ENCODE measurements at places on chromosomes 5 and 9. TPM values are rescaled to one million over a fixed set of nuclear protein-coding genes. Genes with fewer than 3 reads are reported as not detected.

DNA sequence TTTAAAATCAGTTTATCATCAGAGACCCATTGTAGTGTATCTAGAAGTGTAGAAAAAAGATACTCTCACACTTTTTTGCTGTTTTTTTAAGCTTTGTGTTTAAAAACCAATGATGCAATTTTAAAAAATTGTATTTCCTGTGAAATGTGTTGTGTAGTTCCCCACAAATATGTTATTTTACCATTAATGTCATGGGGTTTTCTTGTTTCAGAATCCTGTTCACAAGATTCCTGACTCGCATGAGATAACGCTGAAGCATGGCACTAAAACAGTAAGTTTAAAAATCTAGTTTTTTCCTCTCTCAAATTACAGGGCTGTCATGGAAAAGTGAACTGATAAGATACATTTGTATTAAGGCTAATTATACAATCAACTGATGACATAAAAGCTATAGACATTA lies 58.6 kb downstream of the WDR70 start:
- DNase-seq: no peak

DNA sequence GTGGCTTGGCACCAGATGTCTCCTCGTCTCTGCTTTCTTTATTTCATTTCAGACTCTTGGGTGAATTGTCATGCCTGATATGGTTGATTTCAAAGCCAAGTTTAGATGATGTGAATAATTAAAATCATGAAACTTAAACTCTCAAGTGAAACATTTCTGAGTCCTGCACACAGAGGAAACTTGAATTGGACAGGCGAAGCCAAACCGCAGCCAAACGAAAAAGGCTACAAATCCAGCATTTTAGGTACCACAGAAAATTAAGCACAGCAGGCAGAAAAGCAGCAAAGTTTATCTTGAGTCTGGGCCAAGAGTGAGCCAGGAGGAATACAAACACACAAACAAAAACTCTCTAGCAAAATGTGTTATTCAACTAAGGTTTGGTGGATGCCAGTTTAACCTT lies 659.8 kb upstream of the KLF4 start:
- DNase-seq: no peak

GRCh38 chr9:70255486-70255885 lies 3.3 kb upstream of the SMC5 start:
- DNase-seq: no peak

The ECM2 gene
- total RNA-seq: not detected

The FOXD1 gene
- total RNA-seq: 2.6 TPM

The ADAMTSL1 gene
- total RNA-seq: 1.8 TPM
